ENCODE measurements at places on chromosomes 2 and 18.

DNA sequence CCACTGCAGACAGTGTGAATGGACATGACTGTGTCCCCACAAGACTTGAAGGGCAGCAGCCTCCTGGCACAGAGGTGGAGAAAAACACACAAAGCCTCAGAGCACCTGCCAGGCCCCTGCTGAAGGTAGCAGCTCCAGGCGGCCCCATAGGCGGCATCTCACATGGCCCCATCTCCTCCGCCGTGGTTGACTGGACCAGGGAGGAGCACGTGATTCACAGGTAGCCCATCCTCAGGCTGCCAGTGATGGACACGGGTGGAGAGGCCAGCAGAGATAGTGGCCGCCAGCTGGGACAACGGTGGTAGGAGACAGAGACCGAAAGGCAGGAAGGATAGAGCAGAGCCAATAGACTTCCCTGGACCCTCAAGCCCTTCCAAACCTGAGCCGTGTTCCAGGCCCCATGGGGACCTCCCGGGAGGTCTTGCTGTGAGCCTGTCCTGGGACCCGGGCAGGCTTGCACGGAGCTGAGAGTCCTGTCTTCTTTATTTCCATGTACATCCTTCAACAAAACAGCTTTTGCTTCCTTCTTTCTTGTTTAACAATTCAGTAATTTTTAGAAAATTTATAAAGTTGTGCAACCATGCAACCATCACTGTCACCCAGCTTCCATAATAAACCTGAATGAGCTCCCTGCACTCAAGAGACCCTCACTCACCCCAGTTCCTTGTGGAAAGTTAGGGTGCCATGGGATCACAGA lies 26.9 kb downstream of the GPR55 start:
- no peak for DNase-seq

- no peak for DNase-seq
These were observed 323.3 kb upstream of the ZNF521 start for GRCh38 chr18:25675123-25675850.

DNA sequence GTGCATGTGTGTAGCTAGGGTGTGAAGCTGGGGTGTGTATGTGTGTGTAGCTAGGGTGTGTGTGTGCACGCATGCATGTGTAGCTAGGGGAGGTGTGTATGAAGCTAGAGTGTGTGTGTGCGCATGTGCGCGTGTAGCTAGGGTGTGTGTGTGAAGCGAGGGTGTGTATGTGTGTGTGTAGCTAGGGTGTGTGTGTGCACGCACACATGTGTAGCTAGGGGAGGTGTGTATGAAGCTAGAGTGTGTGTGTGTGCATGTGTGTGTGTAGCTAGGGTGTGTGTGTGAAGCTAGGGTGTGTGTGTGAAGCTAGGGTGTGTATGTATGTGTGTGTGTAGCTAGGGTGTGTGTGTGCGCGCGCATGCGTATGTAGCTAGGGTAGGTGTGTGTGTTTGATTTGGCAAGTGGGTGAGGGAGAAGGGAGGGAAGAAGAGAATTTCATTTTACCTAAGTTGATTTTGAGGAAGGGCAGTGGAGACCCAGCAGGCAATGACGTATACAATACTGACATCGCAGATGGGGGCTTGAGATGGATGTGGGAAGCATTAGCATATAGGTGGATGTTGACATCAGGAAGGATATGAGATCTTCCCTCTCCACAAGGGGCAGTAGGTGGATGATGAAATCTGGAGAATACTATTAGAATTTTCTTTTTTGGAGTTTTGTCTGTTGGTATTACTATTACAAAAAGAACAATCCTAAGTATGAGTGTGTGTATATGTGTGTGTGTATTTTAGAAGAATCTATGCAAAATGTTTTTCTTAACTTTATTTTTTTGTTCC lies 70.7 kb downstream of the PRELID3A start:
- no peak for DNase-seq

GRCh38 chr18:78789850-78790249 lies 189.8 kb upstream of the SALL3 start:
- no peak for DNase-seq

GRCh38 chr2:176830362-176830761 lies 382.2 kb upstream of the HNRNPA3 start:
- DNase-seq, result no peak

- no peak for DNase-seq
These were observed 678.3 kb downstream of the BCL11A start for GRCh38 chr2:59874971-59875755.

- DNase-seq, result no peak
These were observed 34.5 kb downstream of the EMILIN2 start for GRCh38 chr18:2881088-2881839.

GRCh38 chr2:158321264-158321663 lies 135.3 kb downstream of the CCDC148 start:
- no peak for DNase-seq
